ENCODE measurements at places on chromosomes 2 and 18.

GRCh38 chr2:231001921-231002320 is 6.0 kb downstream of the SPATA3 start:
- DNase-seq: no peak

DNA sequence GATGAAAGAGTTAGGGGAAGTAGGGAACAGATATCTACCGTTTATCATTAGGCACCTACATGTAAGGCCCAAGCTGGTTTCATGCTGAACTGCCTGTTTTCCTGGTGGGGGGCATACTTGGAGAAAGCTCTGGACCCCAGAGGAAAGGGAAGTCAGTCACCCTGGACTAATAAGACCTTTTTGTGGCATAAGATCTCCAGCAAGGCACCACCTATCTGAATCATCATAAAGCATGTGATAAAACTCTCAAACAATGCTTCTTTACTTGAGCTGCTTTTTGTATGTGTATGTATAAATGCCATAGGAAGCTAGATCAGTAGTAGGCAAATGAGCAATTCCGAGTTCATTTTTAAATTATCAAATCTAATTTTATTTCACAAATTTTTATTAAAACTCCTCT is 104.8 kb downstream of the TANC1 start:
- no peak for DNase-seq

DNA sequence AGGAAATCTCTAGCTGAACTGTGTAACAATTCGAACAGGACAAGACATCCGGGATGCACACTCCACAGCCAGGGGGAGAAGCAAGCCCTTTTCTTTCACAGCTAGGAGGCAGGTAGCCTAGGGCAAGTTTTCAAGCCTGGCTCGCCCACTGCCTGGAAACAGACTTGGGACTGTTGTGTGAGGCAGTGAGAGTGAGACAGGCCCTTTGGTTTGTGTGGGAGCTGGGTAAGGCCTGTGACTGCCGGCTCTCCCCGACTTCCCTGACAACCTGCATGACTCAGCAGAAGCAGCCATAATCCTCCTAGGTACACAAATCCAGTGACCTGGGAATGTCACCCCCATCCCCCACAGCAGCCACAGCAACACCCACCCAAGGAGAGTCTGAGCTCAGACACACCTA is 179.7 kb downstream of the WDPCP start:
- DNase-seq: no peak

DNA sequence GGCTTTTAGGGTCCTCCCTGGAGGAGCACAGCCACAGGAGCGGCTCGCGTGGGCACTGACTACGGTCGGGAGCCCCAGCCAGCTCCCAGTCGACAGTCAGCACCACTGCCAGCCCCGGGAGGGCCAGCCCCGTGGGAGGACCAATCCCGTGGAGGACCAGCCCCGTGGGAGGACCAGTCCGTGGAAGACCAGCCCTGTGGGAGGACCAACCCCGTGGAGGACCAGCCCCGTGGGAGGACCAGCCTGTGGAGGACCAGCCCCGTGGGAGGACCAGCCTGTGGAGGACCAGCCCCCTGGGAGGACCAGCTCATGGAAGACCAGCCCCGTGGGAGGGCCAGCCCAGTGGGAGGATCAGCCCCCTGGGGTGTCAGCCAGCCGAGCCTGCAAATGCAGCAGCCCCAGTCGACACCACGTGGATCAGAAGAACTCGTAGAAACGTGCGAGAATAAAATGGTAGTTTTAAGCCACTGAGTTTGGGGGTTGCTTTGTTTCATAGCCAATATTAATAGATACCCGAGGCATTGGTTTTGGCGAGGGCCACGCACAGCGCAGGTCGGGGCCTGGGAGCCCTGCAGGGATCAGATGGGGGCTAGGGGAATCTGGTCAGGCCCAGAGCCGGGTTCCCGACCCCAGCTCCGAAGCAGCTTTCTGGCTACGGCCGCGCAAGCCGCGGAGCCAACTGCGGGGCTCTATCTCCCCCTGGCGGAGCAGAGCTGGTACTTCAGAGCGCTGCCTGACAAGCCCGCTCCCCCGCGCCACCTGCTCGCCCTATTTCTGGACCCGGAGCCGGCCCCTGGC is 73.0 kb downstream of the TEX51 start:
- DNase-seq: peak; percentile 64

DNA sequence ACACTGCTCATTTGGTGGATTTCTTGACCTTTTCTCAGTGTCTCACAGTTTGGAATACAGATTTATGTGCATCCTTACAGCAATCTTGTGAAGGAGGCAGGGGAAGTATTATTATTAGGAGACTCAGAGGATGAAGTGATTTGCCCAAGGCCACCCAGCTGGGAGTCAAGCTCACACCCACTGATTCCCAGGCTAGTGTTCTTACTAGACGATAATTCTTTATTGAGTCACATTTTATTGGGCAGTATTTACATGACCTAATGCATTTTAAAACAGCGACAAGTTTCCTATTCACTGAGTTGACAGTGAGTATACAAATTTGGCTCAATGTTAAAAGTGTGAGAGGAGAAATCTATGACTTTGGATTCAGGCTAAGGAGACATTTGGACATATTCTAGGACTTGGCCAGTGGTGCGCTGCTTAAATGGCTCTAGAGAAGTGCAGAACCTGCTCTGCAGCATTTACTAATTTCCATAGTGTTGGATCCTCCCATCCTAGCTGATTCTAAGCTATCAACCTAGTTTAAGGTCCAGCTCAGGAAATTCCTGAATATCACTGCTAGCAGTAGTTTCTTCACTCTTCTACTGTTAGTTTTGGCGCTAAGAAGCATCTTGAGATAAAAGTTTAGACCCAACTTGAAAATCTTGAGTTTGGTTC is 199.3 kb downstream of the MTX2 start:
- DNase-seq: no peak

- no peak for DNase-seq
These were observed 17.1 kb downstream of the FAM110C start for GRCh38 chr2:29253-29652.

- DNase-seq: peak; percentile 14
These were observed 209.7 kb upstream of the COPS8 start for GRCh38 chr2:236875906-236876505.

- no peak for DNase-seq
These were observed 1438.7 kb upstream of the ZEB2 start for GRCh38 chr2:145958611-145959010.

- no peak for DNase-seq
These were observed 204.1 kb upstream of the CYRIA start for GRCh38 chr2:16869711-16870110.

DNA sequence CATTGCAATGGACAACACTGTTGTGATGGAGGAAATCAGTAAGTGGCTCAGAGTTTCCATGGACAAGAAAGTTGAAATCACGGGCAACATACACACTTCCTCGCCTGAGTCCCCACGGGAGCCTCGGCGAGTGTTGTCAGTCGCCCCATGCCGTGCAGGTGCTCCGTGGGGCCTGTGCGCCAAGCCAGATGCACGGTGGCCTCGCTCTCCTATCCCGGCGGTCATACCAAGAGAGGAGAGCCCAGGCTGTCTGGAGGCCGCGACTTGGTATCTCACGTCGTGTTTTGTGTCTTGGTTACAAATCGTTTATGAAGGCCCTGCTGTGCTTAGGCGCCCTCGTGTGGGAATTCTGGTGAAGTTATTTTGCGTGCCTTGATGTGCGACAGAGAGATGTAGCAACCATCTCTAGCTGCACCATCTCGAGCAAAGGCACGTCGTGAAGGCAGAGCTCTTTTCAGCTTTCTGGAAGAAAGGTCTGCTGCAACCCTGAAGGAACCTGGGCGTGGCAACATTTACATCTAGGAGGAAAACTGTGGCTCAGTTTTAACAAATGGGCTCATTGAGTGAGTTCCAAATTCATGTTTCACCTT is 21.8 kb downstream of the ATG4B start:
- peak; percentile 34 for DNase-seq

DNA sequence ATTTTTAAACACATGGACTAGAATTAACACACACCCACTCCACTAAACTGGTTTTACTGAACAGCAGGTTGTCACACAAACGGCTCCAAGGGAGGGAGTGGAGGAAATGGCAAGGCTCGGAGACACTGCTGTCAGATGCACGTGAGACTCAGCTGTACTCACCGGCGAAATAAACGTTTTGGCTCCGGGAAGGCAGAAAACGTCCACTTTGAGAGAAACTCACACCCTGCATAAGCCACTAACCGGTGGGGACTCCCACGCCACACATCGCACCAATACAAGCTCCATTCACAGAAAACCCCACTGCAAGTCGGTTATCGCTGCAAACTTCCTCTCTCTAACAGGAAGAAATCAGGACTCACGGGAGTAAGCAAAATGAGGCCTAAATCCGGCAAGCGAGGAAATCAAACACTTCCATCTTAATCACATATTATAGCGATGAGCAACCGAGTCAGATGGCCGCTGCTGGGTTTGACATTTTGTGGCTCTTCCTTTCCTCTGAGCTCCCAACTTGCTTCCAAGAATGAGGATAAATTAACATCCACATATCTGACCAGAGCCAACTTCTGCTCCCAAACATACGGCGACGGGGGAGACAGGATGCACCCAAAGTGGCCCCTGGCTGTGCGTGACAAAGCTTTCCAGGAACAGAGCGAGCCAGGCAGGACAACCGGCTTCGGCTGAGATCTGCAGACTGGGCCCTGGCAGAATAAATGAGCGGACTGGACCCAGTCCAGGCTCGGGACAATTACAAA is 63.5 kb downstream of the HDAC4 start:
- DNase-seq: no peak

GRCh38 chr18:61992923-61993322 is 100.1 kb upstream of the RNF152 start:
- DNase-seq: no peak

All from NCI-H1930 (cell line).